ENCODE measurements at places on chromosomes 12 and 14. TPM values are rescaled to one million over a fixed set of nuclear protein-coding genes. Genes with fewer than 3 reads are reported as not detected.

DNA sequence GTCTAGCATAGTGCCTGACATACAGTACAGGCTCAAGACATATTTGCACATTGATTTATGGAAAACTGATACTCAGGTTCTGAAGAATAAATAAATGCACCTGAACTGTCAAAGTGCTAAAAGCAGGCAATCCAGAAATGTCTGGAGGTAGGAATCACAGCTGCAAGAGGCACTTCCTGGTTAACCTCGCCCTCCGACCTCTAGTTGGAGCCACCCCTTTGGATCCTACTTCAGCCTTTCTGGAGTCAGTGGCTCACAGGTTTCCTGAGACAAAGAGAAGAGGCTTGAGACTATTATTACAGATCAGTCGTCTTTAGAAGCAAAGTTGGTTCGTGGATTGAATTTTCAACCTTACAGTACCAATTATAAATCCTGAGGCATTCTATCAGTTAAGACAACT lies 13.0 kb downstream of the TCP11L2 start:
- no peak for DNase-seq

- DNase-seq = no peak
Observed at GRCh38 chr12:109885616-109886015, 5.3 kb upstream of the GLTP start.

DNA sequence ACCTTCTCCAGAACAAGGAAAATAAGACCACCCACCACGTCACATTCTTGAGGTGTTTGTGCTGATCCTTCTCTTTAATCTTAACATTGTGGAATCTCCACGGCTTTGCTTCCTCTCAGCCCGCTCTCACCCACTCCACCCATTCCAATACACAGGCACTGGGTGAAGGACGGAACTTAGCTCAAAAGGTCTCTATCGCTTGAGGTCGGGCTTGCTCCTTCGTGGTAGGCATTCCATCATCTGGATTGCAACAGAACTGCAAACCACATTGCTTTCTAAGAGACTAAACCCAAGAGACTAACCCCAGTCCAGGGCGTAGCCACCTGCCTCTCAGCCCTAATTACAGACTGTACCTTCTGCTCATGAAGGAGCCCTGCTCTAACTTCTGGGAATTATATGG lies 24.0 kb upstream of the MDM2 start:
- DNase-seq = no peak

The SMCO2 gene
- polyA plus RNA-seq = not detected

Data from hindlimb muscle (tissue), 1 donor.